ENCODE measurements at places on chromosomes 7 and 10.

- no peak for DNase-seq
These were observed 135.4 kb downstream of the ST7 start for GRCh38 chr7:117088623-117089194.

DNA sequence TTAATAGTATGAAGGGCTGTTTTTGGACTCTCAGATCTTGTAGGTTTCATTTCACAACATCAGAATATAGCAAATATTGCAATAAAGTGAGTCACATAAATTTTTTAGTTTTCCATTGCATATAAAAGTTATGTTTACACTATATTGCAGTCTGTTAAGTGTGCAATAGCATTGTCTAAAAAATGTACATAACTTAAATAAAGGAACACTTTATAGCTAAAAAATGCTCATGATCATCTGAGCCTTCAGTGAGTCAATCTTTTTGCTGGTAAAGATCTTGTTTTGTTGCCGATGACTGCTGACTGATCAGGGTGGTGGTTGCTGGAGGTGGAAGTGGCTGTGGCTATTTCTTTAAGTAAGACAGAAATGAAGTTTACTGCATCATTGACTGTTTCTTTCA is 42.0 kb downstream of the ABCA13 start:
- no peak for DNase-seq

GRCh38 chr7:141928146-141928844 is 12.1 kb downstream of the OR9A4 start:
- DNase-seq = no peak

GRCh38 chr7:112439476-112439875 is 10.8 kb upstream of the IFRD1 start:
- no peak for DNase-seq

GRCh38 chr7:93622036-93623033 is 47.8 kb upstream of the CALCR start:
- no peak for DNase-seq

- DNase-seq = no peak
These were observed 67.7 kb upstream of the CHST15 start for GRCh38 chr10:124160943-124161582.

DNA sequence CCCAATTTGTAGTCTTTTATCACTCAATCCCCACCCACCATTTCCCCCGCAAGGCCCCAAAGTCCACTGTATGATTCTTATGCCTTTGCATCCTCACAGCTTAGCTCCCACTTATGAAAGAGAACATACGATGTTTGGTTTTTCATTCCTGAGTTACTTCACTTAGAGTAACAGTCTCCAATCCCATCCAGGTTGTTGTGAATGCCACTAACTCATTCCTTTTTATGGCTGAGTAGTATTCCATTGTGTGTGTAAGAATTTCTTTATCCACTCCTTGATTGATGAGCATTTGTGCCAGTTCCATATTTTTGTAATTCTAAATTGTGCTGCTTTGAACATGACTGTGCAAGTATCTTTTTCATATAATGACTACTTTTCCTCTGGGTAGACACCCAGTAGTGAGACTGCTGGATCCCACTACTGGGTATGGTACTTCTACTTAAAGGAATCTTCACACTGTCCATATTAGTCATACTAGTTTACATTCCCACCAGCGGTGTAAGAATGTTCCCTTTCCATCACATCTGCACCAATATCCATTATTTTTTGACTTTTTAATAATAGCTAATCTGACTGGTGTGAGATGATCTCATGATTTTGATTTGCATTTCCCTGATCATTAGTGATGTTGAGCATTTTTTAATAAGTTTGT is 152.6 kb downstream of the JMJD1C start:
- DNase-seq = no peak

- DNase-seq = no peak
These were observed 527.0 kb downstream of the NEBL start for GRCh38 chr10:20369863-20370736.

GRCh38 chr10:10514797-10515196 is 502.9 kb upstream of the CELF2 start:
- DNase-seq = no peak

GRCh38 chr10:33831591-33831990 is 497.1 kb upstream of the NRP1 start:
- no peak for DNase-seq

DNA sequence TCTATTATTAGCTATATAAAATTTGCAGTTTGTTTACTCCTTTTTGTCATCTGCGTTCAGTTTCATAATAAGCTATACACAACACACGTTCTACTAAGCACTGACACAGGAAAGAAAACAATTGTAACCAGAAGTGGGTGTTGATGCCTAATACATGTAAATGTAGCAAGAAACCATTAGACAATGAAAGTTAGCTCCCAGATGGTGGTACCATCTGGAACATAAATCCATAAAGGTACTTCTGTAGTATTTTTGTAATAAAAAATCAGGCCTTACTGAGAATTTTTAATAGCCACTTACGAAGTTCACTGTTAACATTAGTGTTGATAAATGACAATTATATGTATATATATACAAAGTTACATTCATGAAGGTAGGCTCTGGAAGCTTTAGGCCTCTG is 194.7 kb downstream of the KCND2 start:
- no peak for DNase-seq

DNA sequence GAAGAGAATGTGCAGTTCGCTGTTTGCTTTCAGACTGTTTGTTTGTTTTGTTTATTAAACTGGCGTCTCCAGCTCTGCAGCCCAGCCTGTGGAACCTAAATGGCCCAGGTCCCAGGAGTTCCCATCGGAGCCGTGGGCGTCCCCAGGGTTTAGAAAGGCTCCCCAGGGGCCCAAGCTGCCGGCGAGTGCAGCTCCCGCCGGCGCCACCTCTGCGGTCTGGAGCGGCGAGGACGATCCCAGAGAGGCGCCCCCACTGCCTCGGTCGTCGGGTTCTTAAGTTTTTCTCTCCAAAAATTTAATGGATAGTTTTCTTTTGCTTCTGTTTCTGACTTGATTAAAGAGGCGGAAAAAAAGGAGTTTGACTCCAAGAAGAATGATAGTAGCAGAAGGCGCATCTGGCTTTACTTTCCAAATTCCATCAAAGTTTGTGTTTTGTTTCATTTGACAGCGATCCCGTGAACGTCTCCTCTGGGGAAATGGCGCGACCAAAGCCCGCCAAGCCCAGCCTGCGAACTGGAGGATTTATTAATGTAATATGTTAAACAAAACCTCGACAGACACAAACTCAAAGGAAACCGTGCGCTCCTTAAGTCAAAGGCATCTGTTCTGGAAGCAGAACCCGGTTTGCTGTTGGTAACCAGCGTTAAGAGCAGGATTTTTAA is 718 bp upstream of the FZD1 start:
- no peak for DNase-seq

DNA sequence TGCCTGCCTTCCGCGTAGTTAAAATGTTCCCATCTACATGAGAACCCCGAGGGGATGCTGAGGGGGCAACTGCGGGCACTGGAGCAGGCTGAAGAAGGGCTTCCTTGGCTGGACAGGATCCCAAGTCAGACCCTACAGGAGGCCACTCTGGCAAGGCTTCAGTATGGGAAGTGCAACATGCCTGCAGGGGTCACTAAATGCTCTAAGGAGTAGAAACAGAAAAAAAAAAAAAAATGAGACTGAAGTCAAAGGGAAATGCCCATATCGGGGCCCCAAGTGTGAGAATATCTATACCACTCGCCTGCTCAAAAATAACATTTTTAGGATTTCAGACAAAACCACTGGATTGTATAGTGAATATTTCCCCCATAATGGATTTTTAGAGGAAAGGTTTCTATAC is 33.5 kb downstream of the FAM204A start:
- DNase-seq = no peak

- no peak for DNase-seq
These were observed 94.5 kb downstream of the GRB10 start for GRCh38 chr7:50688226-50688590.

- DNase-seq = no peak
These were observed 37.1 kb upstream of the BICC1 start for GRCh38 chr10:58475322-58476277.

- no peak for DNase-seq
These were observed 12.9 kb downstream of the PDZD8 start for GRCh38 chr10:117362313-117362712.

DNA sequence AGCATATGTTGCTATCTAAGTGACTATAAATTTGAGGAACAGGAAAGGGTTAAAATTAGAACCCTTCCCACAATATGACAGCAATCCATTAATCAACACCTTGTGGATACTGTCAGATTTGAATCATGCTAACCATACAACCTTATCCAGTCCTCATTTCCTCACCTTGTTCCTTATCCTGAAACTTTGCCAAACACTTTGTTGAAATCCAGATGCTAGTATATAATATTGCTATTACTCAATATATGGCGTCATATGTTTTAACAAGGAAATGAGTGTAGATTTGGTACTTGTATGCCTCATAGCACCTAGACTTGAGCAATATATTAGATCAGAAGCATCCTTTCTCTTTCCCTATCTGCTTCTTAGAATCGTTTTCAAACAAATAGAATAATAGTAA is 66.3 kb upstream of the SLC25A13 start:
- DNase-seq = no peak

DNA sequence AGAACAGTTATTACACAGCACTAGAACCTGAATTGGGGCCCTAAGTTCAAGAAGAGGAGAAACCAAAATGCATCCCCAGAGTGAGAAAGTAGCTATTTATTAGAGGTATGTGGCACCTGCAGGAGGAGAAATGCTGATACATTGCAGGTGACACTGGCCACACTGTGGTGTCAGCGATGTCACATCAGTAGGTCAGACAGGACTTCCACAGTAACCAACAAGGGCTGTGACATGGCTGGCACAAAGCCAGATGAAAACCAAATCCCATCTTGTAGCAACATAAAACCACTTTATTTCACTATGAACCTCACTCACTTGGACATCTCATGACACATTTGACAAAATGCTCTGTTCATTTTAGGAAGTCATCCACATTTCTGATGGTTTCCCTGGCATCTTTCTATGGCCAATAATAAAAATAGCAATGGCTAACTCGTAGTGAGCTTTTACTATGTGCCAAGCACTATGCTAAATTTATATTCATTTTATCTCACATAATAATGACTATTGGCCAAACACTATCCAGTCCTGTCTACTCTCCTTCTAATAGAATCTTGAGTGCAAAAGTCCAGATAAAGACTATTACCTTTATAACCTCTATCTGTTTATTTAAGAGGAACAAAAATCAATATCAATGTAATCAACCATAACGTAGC is 154.2 kb downstream of the TSPAN12 start:
- DNase-seq = no peak

GRCh38 chr10:127976286-127976685 is 69.4 kb downstream of the PTPRE start:
- no peak for DNase-seq

DNA sequence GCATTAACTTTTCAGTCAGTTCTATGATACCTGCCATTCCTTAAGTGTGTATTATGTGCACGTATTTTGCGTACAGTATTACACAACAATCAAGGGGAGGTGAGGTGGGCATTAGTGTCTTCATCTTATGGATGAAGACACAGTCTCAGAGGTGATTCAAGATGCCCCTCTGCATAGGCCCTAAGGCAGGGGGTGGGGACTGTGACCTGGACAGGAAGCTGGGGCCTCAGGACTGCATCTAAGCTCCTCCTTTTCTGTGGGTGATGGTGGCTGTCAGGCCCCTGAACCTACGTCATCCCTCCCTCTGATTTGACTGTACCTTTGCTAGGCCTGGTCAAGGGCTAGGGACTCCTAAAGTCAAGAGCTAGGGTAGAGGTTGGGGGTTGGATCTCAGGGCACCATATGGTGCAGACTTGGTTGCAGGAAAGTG is 38.9 kb downstream of the HK1 start:
- DNase-seq = no peak

DNA sequence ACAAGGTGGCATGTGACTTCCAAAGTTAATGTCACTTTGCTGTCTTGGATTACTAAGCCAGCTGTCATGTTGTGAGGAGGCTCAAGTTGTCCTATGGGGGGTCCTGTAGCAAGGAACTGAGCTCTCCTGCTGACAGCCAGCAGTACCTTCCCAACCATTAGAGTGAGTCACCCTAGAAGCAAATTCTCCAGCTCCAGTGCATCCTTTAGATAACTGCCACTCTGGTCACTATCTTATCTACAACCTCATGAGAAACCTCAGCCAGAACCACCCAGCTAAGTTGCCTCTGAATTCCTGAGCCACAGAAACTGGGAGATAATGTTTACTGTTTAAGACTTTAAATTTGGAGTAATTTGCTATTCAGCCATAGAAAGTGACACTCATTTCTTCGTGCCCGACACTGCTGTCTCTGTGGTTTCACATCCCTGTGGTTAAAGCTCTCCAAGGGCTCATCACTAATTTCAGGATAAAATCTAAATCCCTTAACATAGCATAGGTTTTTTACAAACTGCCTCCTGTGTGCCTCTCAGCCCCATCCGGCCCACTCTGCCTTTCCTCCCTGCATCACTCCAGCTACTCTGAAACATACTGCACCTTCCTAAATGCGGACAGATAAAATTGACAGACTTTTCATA is 83.5 kb downstream of the PRR15 start:
- DNase-seq = no peak

- DNase-seq = no peak
These were observed 222.6 kb downstream of the HTR7 start for GRCh38 chr10:90635111-90635765.

DNA sequence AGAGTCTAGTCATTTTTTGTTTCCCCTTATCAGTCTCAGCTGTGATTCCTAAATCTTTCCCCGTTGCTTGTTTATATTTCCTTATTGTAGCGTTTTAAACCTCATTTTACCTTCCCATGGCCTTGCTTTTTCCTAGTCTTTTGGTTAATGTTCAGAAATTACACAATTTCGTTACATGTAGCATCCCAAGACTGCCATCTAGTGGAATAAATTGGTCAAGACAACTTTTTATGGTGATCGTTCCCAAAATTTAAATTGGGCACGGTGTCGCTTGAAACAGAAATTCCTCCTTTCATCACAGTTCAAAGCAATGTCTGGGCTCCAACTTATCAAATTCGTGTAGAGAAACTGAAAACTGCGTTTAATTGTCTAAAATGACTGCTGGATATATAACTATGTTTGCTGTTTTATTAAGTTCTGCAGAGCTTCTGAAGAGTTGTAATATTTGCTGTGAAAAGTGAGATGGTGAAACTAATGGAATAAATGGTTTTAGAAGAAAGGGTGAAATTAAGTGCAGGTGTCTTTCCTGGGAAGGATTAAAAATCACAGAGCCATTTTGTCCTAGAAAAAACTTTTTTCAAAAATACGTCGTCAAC is 370.2 kb downstream of the PHF14 start:
- no peak for DNase-seq

GRCh38 chr7:148056406-148056805 is 534.2 kb upstream of the C7orf33 start:
- no peak for DNase-seq

DNA sequence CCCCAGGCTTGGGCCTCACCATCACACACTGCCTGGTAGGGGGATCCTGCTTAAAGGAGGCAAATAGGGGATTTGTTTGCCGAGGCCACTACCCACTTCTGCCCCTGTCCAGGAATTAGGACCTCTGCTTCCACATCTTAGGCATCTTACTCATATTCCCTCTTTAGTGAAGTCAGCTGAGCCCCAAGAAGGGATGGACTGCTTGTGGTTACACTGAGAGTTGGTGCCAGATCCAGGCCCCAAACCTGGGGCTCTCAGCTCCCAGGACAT is 1.6 kb upstream of the GPRIN2 start:
- DNase-seq = no peak
